ENCODE measurements at places on chromosomes 7 and 10. TPM values are rescaled to one million over a fixed set of nuclear protein-coding genes. Genes with fewer than 3 reads are reported as not detected.

SFRP5 gene
- 1.2 TPM for polyA plus RNA-seq

WNT2 gene
- polyA plus RNA-seq, result not detected

MEOX2 gene
- polyA plus RNA-seq, result not detected

BICC1 gene
- polyA plus RNA-seq, result 7.6 TPM

PRF1 gene
- not detected for polyA plus RNA-seq

POR gene
- 90.9 TPM for polyA plus RNA-seq

CYP2W1 gene
- not detected for polyA plus RNA-seq

DCLRE1C gene
- polyA plus RNA-seq, result 7.5 TPM

WAPL gene
- 26.3 TPM for polyA plus RNA-seq

ASIC3 gene
- 3.3 TPM for polyA plus RNA-seq

CDK13 gene
- polyA plus RNA-seq, result 29.6 TPM

CALHM1 gene
- polyA plus RNA-seq, result not detected

LIPK gene
- polyA plus RNA-seq, result not detected

CDNF gene
- polyA plus RNA-seq, result 1.5 TPM

GPR85 gene
- polyA plus RNA-seq, result 89.4 TPM

RAMP3 gene
- polyA plus RNA-seq, result not detected

PARD3 gene
- 12.4 TPM for polyA plus RNA-seq

HOXA10 gene
- polyA plus RNA-seq, result not detected

NPC1L1 gene
- polyA plus RNA-seq, result 0.20 TPM

CYP2E1 gene
- 4.0 TPM for polyA plus RNA-seq

MMD2 gene
- polyA plus RNA-seq, result 0.42 TPM

CAV1 gene
- polyA plus RNA-seq, result not detected

ACTR3C gene
- not detected for polyA plus RNA-seq

BMPER gene
- polyA plus RNA-seq, result 2.1 TPM

WDFY4 gene
- not detected for polyA plus RNA-seq

BAIAP2L1 gene
- not detected for polyA plus RNA-seq

COBL gene
- polyA plus RNA-seq, result 0.12 TPM

FAM24B gene
- 3.4 TPM for polyA plus RNA-seq

DPYSL4 gene
- polyA plus RNA-seq, result 143 TPM

ELN gene
- polyA plus RNA-seq, result not detected

OR6B1 gene
- polyA plus RNA-seq, result not detected

ANKRD1 gene
- not detected for polyA plus RNA-seq

CD36 gene
- polyA plus RNA-seq, result 0.31 TPM

CCDC3 gene
- 3.8 TPM for polyA plus RNA-seq

NEUROD6 gene
- polyA plus RNA-seq, result not detected

ZDHHC6 gene
- polyA plus RNA-seq, result 44.0 TPM

MUC12 gene
- polyA plus RNA-seq, result not detected

MRLN gene
- not detected for polyA plus RNA-seq

ENO4 gene
- polyA plus RNA-seq, result 3.2 TPM

OPALIN gene
- not detected for polyA plus RNA-seq

STARD3NL gene
- polyA plus RNA-seq, result 233 TPM

GATAD1 gene
- polyA plus RNA-seq, result 31.3 TPM

C10orf67 gene
- 0.48 TPM for polyA plus RNA-seq

MOGAT3 gene
- not detected for polyA plus RNA-seq

ERVW-1 gene
- not detected for polyA plus RNA-seq

HKDC1 gene
- 0.07 TPM for polyA plus RNA-seq

CTNNA3 gene
- polyA plus RNA-seq, result 0.06 TPM

CCNJ gene
- polyA plus RNA-seq, result 41.0 TPM

HERPUD2 gene
- 22.1 TPM for polyA plus RNA-seq

AS3MT gene
- polyA plus RNA-seq, result 16.9 TPM

VENTX gene
- polyA plus RNA-seq, result not detected

OR2A12 gene
- not detected for polyA plus RNA-seq

SLC13A1 gene
- not detected for polyA plus RNA-seq

ZNF735 gene
- not detected for polyA plus RNA-seq
